ENCODE measurements at places on chromosomes 2 and 18.

GRCh38 chr2:232418466-232419244 is 12.0 kb downstream of the ALPG start:
- no peak for DNase-seq

DNA sequence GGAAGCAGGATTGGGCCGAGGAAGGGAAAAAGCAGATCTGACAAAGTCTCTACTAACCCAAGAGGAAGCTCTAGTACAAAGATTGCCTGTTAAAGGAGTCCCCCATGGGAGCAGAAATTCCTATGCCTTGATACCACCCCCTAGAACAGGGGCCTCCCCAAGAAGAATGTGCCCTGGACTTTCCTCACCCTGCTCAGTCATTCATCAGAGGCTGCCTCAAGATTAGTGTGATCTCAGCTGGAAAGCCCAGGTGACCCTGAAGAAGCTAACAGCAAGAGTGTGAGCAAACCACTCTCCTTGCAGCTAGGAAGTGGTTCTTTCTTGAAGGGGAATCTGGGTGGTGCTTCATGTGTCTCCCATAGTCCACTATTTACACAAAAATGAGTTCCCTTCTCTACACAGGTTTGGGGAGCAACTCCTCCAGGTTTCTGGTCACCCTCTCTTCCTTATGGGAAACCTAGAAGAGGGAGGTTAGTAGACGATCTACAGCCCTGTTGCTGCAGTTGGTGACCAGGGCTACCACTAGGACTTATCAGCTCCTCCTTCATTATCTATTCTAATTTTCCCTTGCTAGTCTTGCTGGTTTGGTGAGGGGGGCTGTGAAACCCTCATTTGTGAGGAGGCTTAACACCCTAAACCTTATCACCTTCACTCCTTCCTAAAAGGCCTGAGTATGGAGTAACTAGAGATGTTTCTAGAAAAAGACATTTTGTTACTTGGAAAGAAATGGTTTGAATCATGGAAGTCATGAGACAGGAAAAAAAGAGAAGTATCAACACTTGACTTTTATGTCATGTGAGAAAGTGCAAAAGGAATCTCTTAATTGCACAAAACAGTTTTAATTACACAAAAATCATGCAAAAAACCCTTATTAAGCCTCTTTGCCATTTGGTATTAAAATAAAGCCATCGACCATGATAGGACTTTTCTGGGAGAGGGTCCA is 2.9 kb upstream of the WDR7 start:
- no peak for DNase-seq

- DNase-seq: no peak
Observed at GRCh38 chr2:178277741-178278197, 83.5 kb downstream of the OSBPL6 start.

GRCh38 chr2:96092573-96092877 is 23.8 kb downstream of the ADRA2B start:
- no peak for DNase-seq

GRCh38 chr2:69095305-69095704 is 82.3 kb downstream of the ANTXR1 start:
- DNase-seq: peak; percentile 51

GRCh38 chr2:31581124-31581795 is 522 bp upstream of the SRD5A2 start:
- DNase-seq: no peak

Data from left hindlimb (tissue), 1 donor.